Activated effector memory CD4-positive, alpha-beta T cell treated with Interleukin-2 at 50 U/mL for 16 hours (primary cell): ENCODE measurements at places on chromosomes 12 and 14.

GRCh38 chr14:34052658-34053014, 101.8 kb upstream of the EGLN3 start:
- no peak for DNase-seq

- DNase-seq: no peak
Observed at GRCh38 chr12:100058482-100059029, 73.8 kb upstream of the ANKS1B start.

- DNase-seq: no peak
Observed at GRCh38 chr14:37253905-37254304, 56.2 kb downstream of the MIPOL1 start.

DNA sequence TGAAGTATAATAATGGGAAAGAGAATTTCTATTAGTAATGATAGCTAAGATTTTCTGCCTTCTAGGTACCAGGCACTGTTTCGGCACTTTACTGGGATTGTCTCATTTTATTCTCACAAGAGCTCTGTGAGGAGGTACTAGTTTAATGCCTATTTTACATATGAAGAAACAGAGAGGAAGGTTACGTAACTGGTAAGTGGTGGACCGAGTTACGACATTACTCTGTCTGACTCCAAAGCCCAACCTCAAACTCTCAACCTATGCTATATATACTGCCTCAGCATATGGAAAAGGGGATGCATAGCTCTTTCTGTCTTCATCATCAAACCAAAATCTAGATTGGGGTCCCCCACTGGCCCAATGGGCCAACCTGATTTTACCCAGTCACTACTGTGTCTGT, 133.5 kb downstream of the KTN1 start:
- no peak for DNase-seq

DNA sequence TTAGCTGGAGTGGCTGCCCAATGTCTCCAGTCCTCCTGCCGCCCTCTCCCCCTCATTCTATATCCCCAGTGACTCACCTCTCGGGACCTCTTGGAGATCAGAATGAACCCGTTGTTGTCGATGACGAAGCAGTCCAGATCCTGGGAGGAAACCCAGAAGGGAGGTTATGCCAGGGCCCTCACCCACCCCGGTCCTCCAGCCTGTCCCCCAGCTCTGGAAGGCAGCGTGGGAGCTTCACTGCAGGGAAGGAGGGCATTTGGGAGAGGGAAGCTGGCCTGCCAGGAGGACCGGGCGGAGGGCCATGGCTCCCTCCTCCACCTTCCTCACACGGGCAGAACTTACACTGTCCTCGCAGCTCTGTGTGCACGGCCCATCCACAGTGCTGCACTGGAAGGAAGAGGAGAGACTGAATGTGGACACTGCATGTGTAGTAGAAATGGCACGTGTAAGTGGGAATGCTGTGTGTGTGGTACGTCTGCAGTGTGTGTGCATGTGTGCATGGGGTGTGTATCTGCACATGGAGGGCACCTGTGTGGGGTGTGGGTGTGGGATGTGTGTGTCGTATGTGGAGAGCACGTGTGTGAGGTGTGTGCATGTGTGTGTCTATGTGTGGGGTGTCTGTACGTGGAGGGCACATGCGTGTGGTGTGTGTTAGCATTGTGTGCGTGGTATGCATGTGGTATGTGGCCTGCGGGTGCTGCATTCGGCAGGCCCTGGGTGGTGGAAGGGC, 10.0 kb upstream of the LRTM2 start:
- no peak for DNase-seq

DNA sequence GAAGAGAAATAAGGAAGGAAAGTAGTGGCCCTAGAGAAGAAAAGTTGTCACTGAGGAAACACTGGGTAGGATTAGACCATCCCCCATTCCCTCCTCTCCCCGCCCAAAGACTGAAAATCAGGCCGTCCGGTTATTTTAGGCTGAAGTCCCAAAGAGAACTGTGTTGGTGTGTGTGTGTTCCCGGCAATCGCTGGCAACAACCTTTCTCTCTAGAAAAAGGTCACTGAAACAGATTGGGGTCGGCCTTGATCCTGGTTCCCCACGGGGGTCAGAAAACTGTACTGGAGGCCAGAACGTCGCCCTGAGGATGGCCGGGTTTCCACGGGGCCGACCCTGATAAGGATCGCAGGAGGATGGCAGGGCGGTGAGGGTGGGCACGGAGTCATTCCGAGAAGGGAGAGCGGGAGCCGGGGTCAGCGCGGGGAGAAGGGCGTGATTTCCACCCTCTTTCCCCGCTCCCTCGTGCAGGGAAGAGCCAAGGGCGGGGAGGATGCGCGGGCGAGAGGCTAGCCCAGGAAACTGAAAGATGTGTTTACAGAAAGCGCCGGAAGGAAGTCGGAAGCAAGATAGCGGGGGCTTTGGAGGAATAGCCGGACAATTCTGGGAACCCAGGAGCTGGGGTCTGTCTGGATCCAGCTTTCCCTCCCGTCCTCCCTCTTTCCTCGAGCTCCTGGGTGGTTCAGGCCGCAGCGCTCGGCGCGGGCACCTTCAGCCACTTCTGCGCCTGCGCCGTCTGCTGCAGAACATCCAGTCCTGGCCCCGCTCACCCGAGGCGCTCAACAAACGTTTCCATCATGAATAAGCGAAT, 25.3 kb upstream of the SPTLC2 start:
- DNase-seq: peak; percentile 54

- DNase-seq: no peak
Observed at GRCh38 chr12:43540470-43540869, 11.5 kb downstream of the ADAMTS20 start.

DNA sequence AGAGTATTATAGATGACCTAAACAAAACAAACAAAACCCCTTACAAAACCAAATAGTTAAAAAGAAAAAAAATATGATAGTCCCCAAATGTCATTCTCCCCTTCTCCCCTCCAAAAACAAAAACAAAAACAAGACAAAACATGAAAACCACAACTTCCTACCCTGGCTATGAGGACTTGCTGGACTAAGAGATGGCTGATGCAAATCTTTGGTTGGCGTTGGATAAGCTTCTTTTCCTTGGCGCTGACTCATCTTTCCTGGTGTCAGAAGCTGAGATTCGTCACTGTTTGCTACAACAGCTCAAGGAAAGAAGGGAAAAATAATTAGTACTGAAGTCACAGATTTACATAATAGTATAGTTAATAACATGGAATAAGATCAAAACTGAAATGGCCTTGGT, 102.5 kb upstream of the BBS10 start:
- no peak for DNase-seq

- DNase-seq: no peak
Observed at GRCh38 chr12:3302401-3303041, 188.5 kb upstream of the PRMT8 start.

DNA sequence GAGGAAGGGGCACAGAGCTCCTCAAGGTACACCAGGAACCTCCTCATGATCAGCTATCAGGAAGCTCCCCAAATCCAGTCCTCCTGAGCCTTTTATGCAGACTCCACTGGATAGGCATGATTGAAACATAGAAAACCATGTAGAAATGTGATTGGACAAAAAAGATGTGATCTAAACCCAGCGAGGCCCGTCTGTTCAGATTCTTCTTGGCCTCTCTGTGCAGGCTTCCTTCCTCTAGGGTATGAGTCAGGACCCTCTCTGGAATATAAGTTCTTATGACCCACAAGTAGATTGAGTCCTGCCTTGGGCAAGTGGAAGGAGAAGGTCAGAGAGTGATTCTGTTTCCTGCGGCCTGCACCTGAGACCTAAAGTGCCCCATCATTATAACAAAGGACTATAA, 166.3 kb downstream of the PHLDA1 start:
- no peak for DNase-seq

DNA sequence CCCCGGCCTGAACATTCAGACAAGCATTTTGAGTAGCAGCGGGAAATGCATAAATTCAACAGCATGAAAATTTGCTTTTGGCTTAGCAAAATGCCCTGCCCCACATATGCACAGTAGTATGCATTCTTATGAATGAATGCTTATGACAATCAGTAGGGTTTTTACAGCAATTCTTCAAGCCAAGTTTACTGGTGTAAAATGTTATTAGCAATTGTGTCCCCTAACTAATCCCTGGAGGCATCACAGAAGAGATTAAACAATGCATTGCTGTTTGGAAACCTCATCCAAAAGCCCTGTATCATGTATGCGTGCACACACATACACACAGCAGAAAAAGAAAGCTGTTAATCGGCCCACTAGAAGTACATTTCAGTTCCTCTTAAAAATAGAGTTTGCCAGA, 406.5 kb downstream of the LRIG3 start:
- DNase-seq: no peak

DNA sequence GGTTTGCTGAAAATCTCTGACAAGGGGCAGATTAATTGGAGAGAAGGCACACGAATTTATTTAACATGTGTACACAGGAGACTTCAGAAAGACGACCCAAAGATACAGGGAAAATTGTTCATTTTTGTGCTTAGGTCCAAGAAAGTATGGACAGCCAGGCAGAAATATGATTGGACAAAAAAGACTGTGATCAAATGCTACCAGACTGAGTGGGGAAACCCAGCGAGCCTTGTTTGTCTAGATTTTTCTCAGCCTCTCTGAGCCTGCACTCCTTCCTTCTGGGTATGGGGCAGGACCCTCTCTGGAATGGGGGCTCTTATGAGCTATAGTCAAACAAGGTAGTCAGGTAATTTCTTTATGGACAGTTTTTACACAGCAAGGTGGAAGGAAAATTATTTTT, 10.4 kb upstream of the CIPC start:
- DNase-seq: no peak

- DNase-seq: no peak
Observed at GRCh38 chr14:89690139-89690538, 264.4 kb downstream of the EFCAB11 start.

DNA sequence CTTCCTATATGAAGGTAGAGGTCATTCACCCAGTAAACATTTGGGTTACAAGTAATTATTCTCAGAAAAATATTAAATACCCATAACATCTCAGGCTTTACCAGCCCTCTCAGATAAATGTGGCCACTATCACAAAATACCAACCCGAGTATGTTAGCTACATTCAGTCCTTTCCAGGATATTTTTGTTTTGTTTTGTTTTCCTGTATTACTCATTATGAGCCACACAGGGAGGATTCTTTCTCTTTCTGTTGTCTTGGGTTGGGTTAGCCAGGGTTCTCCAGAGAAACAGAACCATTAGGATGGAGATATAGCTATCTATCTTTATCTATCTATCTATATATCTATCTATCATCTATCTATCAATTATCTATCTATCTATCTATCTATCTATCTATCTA, 947.6 kb upstream of the MDGA2 start:
- DNase-seq: no peak

- DNase-seq: no peak
Observed at GRCh38 chr14:54690887-54691286, 124.0 kb downstream of the SAMD4A start.

DNA sequence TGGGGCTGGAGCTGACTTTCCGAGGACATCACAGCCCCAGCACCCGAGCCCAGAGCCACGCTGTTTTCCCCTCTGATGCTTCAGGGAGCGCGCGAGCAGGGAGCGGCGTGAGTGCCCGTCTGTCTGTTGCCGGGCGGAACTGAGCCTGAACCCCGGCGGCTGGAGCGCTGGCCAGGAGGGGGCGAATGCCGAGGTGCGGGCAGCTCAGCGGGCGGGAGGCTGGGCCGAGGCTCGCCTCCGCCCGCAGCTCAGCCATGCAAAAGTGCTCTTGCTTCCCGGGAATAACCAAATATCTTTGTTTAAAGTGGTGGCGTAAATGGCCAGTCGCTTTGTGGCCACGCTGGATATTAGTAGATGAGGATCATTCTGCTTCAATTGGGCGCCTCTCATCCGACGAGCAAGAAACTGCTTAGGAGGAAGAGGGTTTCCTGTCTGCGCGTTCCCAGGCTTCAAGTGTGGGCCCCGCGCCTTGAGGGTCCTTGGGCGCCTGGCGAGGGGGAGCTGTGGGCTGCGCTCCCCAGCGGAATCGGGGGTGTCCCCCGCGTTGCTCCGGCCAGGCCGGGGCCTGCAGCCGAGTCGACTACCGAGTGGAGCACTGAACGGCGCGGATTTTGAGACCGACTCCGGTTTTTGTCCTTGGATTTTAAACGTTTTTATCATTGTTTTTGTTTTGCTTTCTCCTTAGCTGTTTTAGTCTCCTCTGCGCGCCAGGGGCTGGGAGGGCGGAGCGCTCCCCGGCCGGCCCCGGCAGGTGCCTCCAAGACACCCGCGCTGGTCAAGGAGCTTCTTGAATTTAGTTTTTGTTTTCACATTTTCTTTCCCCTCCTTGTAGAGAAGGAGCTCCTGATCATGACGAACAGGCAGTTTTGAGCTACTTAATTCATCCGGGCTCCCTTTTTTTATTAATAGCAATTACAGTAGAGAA, 831 bp upstream of the NKX2-1 start:
- DNase-seq: no peak

DNA sequence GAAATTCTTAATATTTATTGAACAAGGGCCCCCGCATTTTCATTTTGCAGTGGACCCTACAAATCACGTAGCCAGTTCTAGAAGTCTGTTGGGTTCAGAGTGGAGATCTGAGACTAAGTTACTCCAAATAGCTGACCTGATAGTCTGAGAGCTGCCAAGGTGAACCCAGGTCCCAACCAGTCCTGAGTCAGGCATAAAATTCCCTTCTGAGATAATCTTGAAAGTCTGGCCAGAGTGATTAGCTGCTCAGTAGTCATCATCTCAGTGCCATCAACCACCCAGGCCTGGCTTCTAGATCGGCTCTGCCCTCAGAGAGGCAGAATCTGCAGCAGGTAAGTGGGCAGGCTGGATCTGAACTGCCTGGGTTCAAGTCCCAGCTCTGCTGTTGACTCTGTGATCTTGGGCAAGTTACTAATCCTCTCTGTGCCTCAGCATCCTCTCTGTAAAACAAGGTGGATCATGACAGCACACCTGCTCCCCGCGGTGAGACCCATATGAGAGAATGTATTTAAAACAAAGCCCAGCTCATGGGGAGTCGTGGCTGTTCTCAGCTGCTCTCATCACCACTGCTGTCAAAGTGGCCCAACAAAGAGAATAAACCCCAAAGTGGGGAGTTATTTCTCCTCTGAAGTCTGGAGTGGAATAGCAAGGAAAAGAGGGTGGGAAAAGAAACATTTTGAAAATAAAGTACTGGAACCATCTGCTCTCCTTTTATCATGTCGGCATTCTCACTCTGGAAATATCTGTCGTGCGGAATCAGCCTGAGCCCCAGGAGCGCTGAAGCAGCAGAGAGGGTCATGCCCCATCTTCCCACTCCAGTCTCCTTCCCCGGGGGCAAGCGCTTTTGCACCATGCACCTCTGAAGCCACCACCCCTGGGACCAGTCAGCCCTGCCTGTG, 193.3 kb downstream of the DPF3 start:
- DNase-seq: no peak

- no peak for DNase-seq
Observed at GRCh38 chr12:22350886-22351285, 16.4 kb upstream of the ST8SIA1 start.

DNA sequence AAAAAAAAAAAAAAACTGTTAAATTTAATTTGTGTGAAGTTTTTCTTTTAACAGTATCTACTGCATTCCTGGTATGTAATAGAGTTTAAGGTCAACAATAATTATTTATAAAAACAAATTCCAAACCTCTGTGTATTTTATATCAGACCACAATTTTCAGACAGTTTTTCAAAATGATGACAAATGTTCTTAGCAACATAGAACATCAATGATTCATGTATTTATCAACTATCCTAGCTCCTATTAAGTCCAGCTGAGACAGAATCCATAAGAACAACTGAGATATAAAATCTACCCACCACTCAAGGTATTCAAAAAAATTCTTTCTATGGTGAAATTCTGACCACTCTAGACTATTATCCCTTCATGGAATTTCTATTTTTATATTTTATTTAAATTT, 144.5 kb downstream of the EPS8 start:
- DNase-seq: no peak

GRCh38 chr12:52720365-52720886, 17.1 kb upstream of the KRT77 start:
- DNase-seq: no peak

- DNase-seq: no peak
Observed at GRCh38 chr12:53761306-53761705, 9.5 kb upstream of the CISTR start.
